ENCODE measurements at places on chromosomes 11 and 22. TPM values are rescaled to one million over a fixed set of nuclear protein-coding genes. Genes with fewer than 3 reads are reported as not detected.

Gene CRY2
- total RNA-seq = 62.9 TPM

DNA sequence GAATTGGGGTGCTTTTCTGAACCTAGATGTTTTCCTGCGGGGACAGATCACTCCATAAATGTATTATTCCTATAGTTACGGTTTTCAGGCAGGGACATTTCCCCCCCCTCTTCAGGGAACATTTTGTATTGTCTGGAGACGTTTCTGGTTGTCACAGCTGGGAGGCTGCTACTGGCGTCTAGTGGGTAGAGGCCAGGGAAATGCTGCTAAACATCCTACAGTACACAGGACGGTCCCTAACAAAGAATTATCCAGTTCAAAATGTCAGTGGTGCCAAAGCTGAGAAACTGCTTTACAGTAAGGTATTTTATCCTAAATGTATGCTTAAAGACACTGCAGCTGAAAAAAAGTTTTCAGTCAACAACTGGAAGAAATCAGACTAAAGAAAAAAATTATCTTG is 19.4 kb downstream of the PIWIL4 start:
- no peak for DNase-seq

DNA sequence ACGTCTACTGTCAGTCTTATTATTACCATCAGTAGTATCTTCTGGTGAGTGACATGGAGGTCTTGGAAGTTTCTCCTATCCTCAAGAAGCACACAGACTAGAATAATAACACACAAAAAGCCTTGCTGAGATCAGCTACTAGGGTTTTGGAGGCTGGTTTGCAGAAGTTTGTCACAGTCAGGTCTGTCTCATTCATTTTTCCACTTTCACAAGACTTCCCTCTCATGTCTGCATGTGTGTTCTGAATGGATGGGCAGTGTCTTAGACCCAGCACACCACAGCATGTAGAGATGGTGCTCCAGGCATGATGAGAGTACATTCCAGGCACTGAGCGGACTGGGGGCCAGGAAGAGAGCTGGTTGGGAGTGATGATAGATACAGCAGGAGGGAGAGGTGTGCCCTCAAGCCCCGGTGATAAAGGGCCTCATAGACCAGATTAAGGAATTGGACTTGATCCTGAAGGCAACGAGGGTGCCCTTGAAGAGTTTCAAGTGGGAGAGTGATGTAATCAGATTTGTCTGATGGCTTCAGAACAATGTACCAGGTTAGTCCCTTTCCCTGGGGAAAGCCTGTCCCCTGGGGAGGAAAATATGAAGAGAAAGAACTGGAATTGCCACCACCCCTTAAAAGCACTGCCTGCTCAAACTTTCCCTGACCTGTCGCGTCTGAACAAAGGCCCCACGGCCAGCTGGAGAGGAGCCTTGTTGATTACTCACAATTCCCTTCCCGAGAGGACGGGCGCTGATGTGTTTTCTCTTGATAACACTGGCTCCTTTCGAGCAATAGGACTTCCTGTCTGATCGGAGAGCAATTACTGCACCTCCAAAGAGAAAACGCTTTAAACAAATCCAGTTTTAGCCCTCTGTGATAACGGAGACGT is 45.1 kb upstream of the LMO2 start:
- peak; percentile 87 for DNase-seq

Gene CDC42BPG
- total RNA-seq = 0.65 TPM

- no peak for DNase-seq
Observed at GRCh38 chr11:99419991-99420390, 399.2 kb downstream of the CNTN5 start.

DNA sequence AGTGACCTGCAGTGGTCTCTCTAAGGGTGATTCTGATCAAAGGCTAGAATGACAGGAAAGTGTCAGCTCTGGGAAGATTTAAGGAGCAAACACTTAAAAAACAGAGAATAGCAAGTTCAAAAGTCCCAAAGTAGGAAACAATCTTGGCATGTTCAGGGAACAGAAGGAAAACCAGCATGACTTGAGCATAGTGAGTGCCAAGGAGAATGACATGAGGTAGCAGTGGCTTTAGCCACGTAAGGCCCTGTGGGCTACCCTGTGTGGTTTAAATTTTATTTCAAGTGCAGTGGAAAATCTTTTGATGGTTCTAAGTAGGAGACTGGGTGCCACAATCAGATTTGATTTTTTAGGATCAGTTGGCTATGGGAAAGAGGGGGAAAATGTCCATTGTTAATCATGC is 149.4 kb downstream of the WNT11 start:
- DNase-seq = no peak

GRCh38 chr11:27158456-27159334 is 118.1 kb downstream of the BBOX1 start:
- DNase-seq = peak; percentile 23

- DNase-seq = no peak
Observed at GRCh38 chr22:22458896-22459588, 49.5 kb downstream of the ZNF280B start.

DNA sequence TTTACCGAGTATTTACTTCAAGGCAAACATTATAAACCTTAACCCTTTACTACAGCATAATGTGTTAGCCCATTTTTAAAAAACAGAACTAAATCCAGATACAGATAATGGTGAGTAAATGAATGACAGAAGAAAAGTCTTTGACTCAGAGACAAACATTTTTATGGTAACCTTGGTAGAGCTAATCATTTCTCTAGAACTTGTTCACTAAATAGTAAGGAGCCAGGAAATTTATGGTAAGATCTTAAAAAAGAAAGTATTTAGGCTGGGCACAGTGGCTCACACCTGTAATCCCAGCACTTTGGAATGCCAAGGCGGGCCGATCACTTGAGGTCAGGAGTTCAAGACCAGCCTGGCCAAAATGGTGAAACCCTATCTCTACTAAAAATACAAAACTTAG is 11.5 kb upstream of the FUT4 start:
- no peak for DNase-seq

DNA sequence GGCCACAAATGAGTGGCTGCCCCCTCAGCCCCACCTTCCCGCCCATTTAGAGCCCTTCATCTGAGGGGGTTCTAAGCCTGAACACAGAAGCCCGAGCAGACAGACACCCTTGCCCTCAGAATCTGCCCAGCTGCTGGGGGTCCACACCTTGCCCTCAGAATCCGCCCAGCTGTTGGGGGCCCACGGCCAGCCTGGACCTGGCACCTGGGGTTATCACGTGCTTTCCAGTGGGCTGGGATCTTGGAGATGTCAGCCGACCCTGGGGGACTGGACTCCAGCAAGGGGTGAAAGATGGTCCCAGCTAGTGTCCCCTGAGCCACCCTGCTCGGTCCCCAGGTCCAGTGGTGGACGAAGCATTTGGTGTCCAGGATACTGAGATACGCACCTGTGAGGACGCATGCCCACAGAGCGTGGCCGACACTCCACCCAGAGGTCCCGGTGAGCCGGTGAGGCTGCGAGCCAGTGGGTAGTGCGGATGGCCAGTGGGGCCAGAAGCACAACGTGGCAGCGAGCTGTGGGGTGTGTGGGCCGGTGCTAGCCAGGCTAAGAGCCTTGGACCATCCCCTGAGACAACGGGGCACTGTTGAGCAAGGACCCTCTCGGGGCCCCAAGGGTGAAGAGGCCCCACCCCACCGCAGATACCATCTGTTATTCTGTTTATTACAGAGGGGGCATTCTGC is 3.1 kb upstream of the CTSD start:
- DNase-seq = peak; percentile 20

DNA sequence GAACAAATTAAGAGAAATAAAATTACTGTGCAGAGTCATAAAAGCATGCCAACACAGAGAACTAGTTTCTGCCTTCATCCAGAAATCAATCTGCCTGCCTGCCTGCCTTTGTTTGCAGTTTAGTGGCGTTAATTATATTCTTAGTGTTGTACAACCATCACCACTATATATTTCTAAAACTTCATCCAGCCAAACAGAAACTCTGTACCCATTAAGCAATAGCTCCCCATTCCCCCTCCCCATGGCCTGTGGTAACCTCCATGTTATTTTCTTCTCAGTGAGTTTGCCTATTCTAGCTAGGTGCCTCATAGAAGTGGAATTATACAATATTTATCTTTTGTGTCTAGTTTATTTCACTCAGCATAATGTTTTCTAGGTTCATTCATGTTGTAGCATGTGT is 183.2 kb upstream of the TBCEL start:
- no peak for DNase-seq

Gene DEFB131B
- not detected for total RNA-seq

DNA sequence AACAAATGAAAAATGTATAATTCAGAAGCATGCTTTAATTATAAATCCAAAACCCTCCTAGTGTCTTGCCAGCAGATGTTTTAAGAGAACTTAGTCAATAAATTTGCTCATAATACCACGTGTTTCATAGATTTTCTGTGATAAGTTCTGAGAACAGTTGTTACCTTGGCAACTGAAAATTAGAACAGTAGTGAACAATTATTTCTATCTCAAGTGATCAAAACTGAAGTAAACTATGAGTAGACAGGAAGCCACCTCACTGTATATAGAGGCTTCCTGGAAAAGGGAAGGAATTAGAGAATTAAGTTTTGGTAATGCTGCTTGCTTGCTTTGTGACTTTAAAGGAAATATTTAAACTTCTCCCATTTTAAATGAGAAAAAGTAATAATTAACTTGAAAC is 266.0 kb upstream of the ANO3 start:
- no peak for DNase-seq

Gene RANBP1
- total RNA-seq = 38.3 TPM

Gene CEND1
- total RNA-seq = not detected
